Uterus (tissue), 4 donors: ENCODE measurements at places on chromosomes 11 and 22. TPM values are rescaled to one million over a fixed set of nuclear protein-coding genes. Genes with fewer than 3 reads are reported as not detected.

CARD18 gene
- total RNA-seq = not detected

- no peak for DNase-seq
These were observed 22.6 kb upstream of the IRAG1 start for GRCh38 chr11:10716122-10716521.

GRCh38 chr22:40469181-40469580 is 98.8 kb downstream of the SGSM3 start:
- DNase-seq = no peak

OR8B2 gene
- total RNA-seq = not detected

NOX4 gene
- total RNA-seq = 35.9 TPM

GRCh38 chr11:115197433-115197832 is 306.8 kb downstream of the CADM1 start:
- DNase-seq = no peak

GRCh38 chr11:10906521-10906920 is 48.7 kb upstream of the ZBED5 start:
- no peak for DNase-seq

GRCh38 chr11:93166194-93166593 is 31.6 kb downstream of the SLC36A4 start:
- no peak for DNase-seq

DNA sequence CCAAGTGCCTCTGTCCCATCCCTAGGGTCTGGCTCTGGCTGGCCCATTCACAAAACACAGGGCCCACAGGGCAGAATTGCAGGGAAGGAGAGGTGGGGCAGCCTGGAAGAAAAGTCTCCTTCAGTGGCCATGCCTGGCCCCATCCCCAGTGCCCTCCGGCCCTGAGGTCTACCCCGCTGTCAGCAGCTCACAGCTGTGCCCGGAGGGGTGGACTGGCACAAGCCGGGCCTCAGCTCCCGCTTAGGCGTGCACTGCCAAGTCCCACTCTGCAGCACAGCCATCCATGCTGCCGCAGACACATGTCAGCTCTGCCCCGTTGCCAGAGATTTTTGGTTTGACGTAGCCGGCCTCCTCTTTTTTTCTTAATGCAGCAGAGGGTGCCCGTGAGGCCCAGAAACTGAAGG is 3.9 kb upstream of the SCN2B start:
- DNase-seq = peak; percentile 70

OR10D3 gene
- total RNA-seq = not detected

GRCh38 chr11:123653827-123654565 is 428 bp downstream of the SCN3B start:
- peak; percentile 50 for DNase-seq

- DNase-seq = no peak
These were observed 38.5 kb upstream of the FJX1 start for GRCh38 chr11:35579557-35580396.

DNA sequence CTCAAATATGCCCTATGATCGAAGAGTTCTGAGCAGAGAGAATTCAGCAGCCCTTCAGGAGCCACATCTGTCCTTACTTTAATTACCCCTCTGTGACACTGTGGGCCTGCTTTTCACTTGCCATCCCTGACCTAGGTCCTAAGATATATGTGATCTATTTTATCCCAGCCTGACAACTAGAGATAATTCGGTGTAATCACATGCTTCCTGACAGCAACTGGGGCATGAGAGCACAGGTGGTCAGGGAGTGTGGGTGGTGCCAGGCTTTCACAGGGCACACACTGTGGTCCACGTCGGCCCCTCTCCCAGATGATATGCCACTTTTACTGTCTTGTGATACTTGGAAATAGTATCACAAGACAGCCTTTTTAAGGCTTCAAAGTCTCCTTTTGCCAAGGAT is 3.9 kb downstream of the TUBA8 start:
- DNase-seq = no peak

- DNase-seq = no peak
These were observed 16.1 kb upstream of the MYRF start for GRCh38 chr11:61736310-61736709.

- no peak for DNase-seq
These were observed 39.2 kb downstream of the KMT5B start for GRCh38 chr11:68173926-68174325.

DNA sequence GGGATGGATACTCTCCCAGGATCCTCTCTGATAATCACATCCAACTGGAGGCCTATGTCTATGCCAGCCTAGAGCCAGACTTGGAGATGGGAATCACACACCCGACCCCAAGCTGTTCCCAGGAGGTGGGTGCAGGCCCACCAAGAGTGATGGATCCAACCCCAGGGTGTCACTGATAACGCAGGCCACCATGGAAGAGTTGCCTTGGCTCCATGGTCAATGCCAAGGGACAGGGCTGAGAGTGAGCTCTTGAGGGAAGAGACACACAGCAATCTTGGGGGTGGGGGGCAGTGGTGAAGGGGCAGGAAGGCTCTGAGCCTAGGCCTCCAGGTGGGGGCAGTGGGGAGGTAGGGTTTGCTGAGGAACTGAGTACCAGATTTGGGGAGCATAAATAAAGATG is 16.9 kb downstream of the TUB start:
- DNase-seq = no peak

AMOTL1 gene
- total RNA-seq = 107 TPM

DNA sequence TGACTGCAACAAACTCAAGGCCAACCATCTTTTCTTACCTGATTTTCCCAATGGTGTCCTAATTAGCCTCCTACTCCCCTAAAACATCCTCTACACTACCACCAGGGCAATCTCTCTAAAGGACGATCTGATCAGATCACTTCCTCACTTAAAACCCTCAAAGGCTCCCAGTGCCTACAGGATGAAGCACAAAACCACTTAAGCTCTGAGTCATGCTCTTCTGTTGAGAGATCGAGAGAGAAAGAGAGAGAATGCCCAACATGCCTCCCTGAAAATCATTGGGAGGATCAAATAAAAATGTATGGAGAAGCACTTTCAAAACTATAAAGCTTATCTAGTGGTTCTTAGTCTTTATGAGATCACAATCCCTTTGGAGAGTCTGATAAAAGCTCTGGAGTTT is 171.1 kb downstream of the CADM1 start:
- no peak for DNase-seq

- no peak for DNase-seq
These were observed 1.0 kb upstream of the PKNOX2 start for GRCh38 chr11:125163431-125164063.

- no peak for DNase-seq
These were observed 967.0 kb upstream of the FAT3 start for GRCh38 chr11:91257667-91258066.

DNA sequence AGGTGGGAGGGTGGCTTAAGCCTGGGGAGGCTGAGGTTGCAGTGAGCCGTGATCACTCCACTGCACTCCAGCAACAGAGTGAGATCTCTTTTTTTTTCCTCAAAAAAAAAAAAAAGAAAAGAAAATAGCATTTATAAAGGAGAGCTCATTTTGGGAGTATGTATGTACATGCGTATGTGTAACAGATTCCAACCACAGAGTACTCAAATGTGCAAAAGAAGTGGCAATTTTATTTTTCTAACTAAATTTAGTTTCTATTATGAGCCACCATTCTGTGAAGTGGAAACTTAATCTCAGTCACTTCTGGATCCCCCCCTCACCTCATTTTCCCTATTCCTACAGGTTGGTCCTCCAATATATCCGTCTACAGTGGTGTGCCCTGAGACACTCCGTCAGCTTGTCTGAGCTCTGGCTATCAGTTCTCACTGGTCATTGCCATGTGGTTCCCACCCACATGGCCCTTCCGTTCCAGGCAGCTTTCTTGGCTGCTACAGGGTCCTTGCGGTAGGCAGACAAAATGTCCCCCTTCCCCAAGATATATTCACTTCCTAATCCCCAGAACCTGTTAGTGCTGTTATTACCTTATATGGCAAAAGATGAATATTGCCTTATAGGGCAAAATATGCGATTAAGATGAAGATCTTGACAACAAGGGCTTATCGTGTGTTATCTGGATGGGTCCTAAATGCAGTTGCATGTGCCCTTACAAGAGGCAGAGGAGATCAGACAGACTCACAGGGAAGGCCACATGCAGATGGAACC is 35.8 kb upstream of the TSKU start:
- DNase-seq = no peak

OR6T1 gene
- not detected for total RNA-seq

SMC1B gene
- not detected for total RNA-seq

GP1BB gene
- total RNA-seq = 0.76 TPM

GRCh38 chr22:46071451-46072109 is 78.7 kb upstream of the PPARA start:
- peak; percentile 97 for DNase-seq

DNA sequence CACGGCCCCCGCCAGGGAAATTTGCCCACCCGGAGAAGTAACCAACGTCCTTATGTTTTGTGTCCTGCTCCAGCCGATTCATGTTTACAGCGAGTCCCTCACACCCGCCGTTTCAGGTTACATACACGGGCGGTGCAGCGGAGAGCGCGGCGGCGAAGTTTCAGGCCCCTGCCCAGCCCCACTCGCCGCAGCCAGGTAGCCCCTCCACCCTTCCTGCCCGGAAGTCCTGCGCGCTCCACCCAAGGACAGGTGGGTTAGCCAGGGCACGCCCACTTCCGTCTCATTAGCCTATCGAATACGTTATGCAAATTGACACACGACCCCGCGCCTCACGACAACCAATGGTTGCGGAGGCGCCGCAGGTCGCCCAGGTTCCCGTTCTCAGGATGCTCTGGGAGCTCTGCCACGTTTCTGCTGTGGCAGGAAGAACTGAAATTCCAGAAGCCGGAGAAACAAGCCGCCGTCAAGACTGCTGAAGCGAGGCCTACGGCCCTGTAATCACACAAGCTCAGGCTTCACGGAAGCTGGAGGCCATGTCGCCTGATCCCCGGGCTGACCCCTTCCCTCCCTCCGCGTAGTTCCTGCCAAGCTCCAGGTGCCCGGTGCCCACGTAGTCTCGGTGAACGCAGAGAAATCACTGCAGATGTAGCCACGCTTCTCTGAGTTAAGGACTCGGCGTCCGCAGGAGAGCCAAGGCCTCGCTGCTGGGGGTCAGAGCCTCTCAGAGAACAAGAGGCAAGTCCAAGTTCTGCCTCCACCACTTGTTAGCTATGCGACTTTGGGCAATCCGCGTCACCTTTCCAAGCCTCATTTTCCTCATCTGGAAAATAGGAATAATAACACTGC is 22.4 kb upstream of the MYH9 start:
- peak; percentile 57 for DNase-seq

DNA sequence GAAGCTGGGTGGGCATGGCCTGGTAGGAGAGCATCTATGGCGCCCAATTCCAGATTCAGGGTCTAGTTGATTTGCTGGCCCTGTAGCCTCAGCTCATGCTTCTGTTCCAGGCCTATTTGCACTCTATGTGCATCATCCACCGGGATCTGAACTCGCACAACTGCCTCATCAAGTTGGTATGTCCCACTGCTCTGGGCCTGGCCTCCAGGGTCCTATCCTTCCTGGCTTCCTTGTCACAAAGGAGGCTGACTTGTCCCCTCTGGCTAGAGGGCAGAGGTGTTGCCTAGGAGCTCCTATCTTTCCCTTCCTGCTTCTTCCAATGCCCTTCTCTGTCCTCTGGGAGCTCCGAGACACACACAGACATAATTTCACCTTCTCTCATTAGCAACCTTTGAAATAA is 21.3 kb downstream of the PIK3IP1 start:
- no peak for DNase-seq

- peak; percentile 80 for DNase-seq
These were observed 21.1 kb downstream of the SERPINH1 start for GRCh38 chr11:75582895-75583717.

GRCh38 chr11:116107229-116107628 is 603.0 kb upstream of the CADM1 start:
- no peak for DNase-seq

GRCh38 chr22:28464127-28464526 is 215.5 kb downstream of the TTC28 start:
- no peak for DNase-seq

GLB1L3 gene
- 1.4 TPM for total RNA-seq

- no peak for DNase-seq
These were observed 19.6 kb downstream of the THAP12 start for GRCh38 chr11:76361374-76361773.

DNA sequence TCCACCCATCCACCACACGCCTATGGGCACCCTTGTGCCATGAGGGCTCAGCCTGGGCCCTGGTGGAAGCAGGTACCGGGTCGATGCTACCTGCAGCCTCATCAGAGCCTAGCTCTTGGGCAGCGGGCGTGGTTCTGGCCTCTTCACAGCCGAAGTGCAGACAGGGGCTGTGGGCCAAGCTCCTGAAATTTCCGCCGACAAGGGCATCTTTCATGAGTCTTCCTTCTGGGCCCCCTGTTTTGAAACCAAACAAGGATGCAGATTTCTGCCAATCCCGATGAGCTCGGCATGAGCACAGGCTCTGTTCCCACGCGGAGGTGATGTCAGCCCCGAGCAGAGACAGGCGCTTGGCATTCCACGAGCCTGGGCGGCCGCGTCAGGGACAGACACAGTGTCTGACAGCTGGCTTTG is 22.6 kb upstream of the MGAT3 start:
- DNase-seq = no peak

DNA sequence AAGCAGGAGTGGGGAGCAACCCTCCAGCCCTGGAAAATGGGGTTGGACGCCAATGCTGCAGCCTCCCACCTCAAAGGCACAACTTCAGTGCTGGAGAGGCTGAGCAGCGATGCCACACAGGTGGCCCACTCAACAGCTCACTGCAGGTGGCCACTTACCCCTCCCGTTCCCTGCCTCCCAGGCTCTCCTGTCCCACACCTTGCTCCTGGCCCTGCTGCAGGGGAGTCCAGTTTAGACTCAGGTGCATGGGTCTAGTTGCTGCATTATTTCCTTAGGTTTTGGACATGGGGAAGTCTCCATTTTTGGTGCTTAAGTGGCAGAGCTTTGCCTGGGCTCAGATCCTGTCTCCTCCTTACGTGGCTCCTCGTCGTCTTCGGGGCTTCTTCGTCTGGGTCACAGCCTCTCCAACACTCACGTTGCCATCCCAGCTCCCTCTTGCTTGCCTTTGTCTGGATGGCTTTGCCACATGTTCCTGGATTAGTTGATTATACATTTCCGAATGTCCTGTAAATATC is 898.3 kb downstream of the BRD1 start:
- no peak for DNase-seq

- no peak for DNase-seq
These were observed 14.1 kb downstream of the TNKS1BP1 start for GRCh38 chr11:57310630-57311086.

- DNase-seq = no peak
These were observed 66.7 kb downstream of the PACSIN2 start for GRCh38 chr22:42948294-42948693.

DNA sequence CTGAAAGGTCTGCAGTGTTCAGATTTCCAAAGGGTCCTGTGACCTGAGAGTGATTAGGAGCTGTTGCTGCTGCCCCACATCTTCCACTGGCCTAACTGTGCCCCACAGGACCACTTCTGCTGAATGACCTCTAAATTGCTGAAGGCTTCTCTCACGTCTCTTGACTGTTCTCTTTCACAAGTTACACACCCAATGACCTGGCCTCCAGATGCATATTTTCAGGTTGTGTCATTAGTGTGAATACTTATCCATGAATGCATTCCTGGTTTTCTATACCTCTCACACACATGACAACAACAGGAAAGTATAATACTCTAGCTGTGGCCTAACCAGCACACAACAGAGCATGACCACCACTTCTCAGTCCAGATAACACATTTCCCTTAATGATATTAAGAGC is 15.4 kb downstream of the PRR14L start:
- no peak for DNase-seq
